Activated CD8-positive, alpha-beta memory T cell treated with anti-CD3 and anti-CD28 coated beads for 1 hour (primary cell): ENCODE measurements at places on chromosomes 4 and X.

- no peak for DNase-seq
Observed at GRCh38 chr4:21380861-21381260, 567.7 kb downstream of the KCNIP4 start.

GRCh38 chr4:124055896-124056295 lies 656.6 kb downstream of the ANKRD50 start:
- DNase-seq, result no peak

DNA sequence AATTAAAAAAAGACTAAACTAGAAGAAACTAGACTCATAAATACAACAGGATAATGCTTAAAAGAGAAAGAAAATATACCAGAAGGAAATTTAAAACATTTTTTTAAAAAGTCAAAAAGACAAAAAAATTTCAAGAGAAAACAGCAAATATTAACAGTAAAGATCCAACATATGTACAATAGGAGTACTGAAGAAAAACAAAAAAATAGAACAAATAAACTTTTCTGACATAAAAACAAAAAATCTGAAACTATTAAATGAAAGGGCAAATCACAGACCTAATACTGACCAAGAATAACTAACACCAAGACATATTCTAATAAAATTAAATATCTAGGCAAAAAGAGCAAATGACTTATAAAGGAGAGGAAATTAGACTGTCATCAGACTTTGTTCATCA lies 11.5 kb downstream of the DNAJB14 start:
- no peak for DNase-seq

GRCh38 chrX:111265486-111265885 lies 4.8 kb downstream of the CAPN6 start:
- no peak for DNase-seq

DNA sequence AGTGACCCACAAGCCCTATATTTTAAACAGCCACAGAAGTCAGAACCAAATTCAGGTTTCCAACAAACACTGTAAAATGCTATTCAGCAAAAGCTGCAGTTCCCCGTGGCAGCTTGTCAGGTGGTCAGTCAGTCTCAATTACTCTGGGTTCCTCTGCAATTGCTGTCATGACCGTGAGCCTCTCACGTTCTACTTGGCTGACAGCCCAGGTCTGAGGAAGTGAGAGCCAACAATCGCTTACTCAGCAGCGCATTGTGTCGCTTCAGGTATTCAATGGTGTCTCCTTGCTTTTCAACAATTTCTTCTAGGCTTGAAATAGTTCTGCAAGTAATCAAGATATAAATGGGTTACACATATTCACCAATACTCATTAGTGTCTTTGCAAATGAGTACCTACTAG lies 25.8 kb downstream of the TRIM75 start:
- DNase-seq, result no peak

DNA sequence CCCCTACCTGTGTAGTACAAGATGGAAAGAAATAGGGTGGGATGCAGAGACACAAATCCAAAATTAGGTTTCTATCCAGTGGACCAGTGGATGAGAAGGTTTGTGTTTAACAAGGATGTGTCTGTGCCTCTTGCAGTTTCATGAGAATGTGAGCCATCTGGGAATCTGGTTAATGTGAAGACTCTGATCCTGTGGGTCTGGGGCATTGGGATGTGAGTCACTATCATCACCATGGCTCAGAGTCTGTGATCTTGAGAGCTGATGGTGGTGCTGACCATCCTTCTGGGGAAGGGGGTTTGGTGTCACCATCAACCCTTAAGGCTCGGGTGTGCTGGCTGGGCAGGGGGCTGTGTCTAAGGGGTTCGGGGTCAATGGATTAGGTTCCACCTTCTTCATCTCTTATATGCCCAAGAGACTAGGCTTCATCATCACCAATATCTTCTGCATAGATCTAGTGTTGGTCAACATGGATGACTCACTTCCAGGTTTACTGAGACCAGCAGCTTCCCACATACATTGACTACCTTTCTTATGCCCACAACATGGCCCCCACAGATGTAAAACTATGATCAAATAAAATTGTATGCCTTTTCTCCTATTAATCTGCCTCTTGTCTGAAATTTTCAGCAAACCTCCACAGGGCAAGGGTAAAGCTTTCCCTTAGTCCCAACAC lies 65.7 kb upstream of the MID1 start:
- DNase-seq, result no peak

DNA sequence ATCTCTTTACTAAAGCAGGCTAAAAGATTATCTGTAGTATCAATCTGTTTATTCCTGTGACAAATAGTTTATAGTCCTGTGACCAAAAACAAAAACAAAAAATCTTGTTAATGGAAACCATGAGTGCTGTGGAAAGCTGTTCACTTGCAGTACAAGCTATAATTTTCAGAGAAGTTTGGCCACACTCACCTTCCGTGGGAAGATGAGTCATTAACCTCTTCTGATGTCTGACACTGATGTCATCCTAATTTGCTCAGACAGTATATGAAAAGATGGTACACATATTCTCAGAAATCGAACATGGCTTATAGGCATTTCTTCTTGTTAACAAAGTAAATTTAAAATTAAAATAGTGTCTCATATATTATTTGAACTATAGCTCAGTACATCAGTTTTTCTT lies 19.9 kb upstream of the ENPP6 start:
- DNase-seq, result no peak

GRCh38 chr4:82704156-82704555 lies 94.4 kb downstream of the SCD5 start:
- DNase-seq, result no peak

DNA sequence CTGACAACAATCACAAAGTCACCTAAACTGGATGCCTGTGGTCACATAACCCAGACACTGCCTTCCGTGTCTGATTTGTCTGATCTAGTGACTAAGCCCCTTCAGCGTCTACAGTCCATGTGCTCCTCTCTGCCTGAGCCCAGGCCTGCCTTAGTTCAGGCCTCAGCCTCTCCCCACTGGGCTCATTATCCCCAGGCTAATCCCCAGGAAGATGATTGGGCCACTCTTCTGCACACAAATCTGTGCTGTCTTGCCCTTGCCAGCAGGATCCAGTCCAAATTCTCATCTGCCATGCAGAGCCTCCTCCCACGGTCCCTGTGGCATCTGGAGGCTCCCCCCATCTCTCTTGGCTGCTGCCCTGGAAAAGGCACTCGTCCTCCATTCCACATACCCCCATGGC lies 96.5 kb downstream of the SLC2A9 start:
- no peak for DNase-seq

GRCh38 chr4:56803471-56803870 lies 18.0 kb downstream of the SPINK2 start:
- no peak for DNase-seq

DNA sequence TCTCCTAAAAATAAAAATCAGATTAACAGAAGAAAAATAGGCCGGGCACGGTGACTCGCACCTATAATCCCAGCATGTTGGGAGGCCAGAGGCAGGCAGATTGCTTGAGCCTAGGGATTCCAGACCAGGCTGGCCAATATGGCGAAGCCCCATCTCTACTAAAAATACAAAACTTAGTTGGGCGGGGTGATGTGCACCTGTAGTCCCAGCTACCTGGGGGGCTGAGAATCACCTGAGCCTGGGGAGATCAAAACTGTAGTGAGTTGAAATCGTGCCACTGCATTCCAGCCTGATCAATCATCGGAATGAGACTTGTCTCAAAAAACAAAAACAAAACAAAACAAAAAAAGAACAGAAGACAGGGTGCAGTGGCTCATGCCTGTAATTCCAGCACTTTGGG lies 32.8 kb upstream of the NOCT start:
- DNase-seq, result no peak

DNA sequence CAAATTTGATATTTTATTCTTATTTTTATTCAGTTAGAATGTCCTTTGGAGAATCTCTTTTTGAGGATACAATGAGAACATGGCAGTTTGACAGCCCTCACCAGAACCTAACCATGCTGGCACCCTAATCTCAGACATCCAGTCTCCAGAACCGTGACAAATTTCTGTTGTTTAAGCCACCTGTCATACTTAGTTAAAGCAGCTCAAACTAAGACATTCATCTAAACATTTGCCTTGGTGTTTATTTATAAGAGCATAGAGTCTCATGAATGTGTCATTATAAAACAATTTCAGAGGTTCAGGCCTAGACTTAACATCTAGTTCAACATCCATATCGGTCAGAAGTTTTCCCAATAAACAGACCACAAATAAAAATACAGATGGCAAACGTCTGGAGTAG lies 125.1 kb upstream of the FUNDC1 start:
- DNase-seq, result no peak

DNA sequence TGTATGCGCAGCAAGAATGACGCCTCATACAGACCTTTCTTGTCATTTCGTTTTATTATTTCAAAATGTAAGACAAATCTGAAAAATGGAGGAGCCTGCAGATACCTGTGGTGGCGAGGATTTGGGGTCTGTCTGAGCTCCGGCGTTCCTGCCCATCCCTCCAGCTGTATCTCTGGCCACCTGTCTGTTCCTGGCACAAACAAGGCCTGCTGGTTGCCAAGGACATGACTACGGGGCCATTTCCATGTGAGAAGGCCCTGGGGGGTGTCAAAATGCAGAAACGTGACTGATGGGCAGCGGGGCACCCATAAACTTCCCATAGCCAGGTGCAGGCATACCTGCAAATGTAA lies 591 bp upstream of the TSPAN7 start:
- DNase-seq, result no peak

DNA sequence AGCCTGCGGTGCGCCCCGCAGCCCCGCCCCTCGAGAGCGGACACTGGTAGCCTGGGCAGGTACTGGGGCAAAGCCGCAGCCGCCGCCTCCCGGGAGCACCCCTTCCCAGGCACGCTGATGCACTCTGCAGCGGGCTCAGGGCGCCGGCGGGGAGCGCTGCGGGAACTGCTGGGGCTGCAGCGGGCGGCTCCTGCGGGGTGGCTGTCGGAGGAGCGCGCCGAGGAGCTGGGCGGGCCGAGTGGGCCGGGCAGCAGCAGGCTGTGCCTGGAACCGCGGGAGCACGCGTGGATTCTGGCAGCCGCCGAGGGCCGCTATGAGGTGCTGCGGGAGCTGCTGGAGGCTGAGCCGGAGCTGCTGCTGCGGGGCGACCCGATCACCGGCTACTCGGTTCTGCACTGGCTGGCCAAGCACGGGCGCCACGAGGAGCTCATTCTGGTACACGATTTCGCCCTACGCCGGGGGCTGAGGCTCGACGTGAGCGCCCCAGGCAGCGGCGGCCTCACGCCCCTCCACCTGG lies 401 bp downstream of the SOWAHD start:
- no peak for DNase-seq

DNA sequence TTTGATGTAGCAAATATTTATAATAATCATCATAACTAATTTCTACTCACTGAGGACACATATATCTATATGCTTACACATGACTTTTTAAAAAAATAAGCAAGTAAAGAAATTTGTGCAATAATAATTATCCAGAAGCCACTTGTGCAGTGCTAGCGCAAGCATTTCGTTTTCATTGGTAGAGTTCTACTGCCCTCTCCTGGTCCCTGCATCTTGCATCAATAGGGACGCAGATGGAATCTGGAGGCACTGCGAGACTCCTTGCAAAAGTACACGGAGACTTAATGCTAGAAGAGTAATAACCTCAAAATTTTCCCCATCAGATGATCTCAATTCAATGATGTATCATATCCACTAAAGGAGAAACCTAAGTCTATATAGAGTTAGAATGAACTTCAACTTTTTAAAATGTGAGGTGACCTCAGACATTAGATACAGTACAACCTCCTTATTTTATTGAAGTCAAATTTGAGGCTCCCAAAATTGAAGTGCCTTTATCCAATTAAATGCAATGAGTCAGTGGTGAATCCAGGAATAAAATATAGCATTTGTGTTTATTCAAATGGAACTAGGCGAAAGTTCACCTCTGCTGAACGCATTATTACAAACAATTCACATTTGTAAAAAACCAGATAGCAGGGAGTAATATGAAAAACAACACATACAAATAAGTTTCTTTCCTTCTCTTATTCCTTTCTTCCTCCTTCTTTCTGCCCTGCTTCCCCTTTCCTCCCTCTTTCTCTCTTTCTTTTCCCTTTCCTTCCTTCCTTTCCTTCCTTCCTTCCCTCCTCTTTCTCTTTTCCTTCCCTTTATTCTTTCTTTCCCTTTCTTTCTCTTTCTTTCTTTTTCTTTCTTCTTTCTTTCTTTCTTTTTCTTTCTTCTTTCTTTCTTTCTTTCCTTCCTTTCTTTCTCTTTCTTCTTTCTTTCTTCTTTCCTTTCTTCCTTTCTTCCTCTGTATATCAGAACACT lies 450.0 kb downstream of the ANKRD50 start:
- no peak for DNase-seq

DNA sequence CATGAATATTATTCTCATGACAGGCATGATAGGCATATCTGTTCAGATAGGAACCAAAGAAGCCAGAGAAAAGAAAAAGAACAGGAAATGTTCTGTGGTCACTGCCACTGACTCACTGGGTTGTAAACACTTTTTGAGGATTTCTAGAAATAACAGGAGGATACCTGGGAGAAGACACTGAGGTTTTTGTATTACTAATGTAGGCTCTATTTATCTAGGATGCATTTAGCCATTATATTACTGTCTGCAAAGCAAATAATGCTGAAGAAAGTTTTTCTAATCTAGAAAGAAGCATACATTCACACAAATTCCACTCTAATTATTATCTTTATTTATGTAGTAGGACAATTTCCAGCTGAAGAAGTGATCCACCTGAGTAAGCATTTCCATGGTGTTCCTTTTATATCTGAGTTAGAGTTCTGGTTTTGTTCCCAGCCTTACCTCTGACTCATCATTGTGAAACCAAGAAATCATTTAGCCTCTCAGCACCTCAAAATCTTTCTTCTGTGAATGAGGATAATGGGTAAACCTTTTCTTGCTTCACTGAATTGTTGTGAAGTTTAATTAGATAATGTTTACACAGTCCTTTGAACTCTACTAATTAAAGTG lies 40.2 kb upstream of the EPGN start:
- no peak for DNase-seq

GRCh38 chr4:79225360-79225759 lies 100.5 kb downstream of the NAA11 start:
- no peak for DNase-seq
